ENCODE measurements at places on chromosomes 5 and 9.

- DNase-seq = no peak
These were observed 7.3 kb upstream of the FGF18 start for GRCh38 chr5:171412186-171412585.

GRCh38 chr5:95537501-95537900, 17.3 kb downstream of the SKIC3 start:
- DNase-seq = no peak

DNA sequence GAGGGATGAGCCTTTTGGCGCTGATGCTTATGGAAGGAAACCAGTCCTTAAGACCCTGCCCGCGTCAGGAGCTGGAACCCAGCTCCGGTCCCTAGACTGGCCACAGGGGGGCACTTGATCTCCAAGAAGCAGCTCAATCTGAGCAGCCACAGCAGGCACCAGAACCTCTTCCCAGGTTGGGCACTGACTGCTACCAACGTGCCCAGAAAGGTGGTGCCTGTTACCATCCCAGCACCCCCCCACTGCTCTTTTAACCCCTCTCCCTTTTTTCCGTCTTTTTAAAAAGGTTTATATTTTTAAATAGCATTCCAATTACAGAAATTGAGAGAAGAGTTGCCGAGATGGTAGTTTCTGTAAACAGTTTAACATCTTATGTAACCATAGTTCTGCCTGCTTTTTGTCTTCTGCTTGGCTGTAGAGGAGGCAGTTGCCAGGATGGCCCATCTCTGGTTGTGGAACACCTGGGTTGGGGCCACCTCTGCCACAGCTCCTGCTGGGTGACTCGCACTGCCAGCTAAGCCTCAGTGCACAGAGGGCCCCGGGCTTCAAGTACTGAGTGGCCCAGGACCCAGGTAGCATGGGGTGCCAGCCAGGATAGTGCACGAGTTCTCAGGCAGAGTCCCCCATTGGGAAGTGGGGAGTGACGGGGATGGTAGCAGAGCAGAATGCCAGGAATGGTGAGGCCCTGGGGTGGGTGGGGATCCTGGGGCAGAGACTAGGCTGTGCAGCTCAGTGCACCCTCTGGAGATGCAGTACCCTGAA, 62.8 kb downstream of the PFDN1 start:
- no peak for DNase-seq

DNA sequence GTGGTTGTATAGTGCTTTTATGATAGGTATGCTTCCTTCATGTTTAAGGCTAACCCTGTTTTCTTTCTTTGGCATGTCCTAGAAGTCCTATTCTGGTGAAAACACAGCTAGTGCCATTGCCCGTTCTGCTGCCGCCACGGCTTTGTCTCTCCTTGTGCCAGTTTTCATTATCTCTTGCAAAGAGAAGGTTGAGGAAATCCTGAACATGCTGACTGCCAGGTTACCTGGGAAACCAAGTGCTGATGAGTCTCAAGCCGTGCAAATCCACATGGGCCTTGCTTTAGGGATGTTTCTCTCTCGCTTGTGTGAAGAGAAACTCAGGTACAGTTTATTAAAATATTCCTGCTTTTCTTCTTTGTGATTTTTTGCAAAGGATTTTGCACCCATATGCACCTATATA, 102.2 kb downstream of the HACD4 start:
- no peak for DNase-seq

- DNase-seq = no peak
These were observed 6.2 kb downstream of the LNPEP start for GRCh38 chr5:96942078-96942477.

- no peak for DNase-seq
These were observed 132.7 kb upstream of the SLC12A2 start for GRCh38 chr5:127950707-127951391.

DNA sequence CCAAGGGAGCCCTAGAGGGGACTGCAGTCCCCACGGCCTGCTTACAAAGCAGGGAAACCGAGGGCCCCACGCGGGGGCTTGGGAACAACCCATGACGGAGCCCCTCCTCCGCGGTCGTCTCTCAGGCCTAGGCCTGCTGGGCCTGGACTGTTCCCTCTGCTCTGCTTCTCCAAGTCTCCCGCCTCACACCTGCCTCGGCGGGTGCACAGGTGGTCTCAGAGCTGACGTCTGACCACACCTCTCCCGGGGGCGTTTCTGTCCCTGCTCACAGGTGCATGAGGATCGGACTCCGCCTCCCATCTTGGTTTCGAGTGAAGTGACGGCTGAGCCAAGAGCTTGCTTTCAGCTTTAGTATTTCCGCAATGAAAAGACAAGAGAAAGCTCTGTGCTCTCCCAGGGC, 72.1 kb downstream of the MRPL36 start:
- no peak for DNase-seq

DNA sequence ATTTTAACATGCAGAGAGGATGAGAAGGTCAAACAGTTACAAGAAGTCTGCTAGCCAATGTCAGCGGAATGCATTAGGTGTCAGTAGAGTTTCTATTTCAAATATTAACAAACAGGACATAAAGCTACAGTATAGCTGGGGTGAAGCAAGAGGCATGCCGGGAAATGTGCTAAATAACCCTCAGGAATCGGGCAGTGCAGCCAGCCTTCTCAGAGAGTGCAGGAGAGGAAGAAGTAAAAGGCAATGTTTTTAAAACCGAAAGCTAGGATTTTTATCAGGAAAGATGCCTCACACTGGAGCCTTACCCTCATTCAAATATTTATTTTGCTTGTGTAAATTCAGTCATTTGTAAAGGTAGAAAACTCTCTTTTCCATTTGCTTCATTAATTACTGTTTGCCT, 59.1 kb upstream of the SH3GL2 start:
- DNase-seq = peak; percentile 85

Data from NCI-H146 (cell line).